ENCODE measurements at places on chromosomes 11 and 22.
A peak's percentile ranks its signal among the peaks of the same experiment; 100 is the strongest.

DNA sequence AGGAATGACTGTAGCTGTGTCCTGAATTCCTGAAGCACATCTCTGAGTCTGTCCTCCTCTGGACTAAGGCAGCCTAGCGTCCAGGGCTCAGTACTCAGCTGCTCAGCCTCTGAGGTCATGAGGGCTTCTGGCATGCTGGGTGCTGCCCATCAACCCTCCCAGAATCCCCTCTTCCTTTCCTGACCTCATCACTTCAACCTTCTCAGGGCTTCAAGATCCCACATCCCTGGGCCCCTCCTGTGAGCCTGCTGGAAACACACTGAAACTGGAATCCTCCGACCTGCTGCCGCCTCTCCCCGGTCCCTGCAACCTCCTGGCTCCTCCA lies 803 bp downstream of the KRTAP5-8 start:
- DNase-seq, result no peak

DNA sequence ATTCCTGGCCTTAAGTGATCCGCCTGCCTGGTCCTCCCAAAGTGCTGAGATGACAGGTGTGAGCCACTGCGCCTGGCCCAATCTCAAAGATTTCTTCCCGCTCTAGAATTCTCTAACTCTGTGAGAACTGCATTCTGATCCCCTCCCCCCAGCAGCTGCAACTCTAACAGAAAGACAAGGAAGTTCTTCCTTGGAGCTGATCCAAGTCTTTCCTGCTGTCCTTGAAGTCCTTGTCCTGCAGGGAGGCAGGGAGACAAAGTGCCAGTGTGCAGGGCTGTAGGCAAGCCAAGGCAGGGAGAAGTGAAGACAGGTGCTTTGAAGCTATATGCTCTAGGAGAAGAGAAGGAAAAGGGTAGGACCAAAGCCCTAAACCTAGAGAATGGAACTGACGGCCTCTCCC lies 9.5 kb upstream of the GGA1 start:
- DNase-seq, result peak; percentile 11

- DNase-seq, result peak; percentile 23
These were observed 44.6 kb downstream of the COPB1 start for GRCh38 chr11:14454861-14455632.

GRCh38 chr11:704781-705645 lies 1.0 kb upstream of the EPS8L2 start:
- DNase-seq, result no peak

- no peak for DNase-seq
These were observed 17.8 kb downstream of the NAGA start for GRCh38 chr22:42052765-42053164.

GRCh38 chr11:126080161-126080941 lies 17.7 kb upstream of the CDON start:
- DNase-seq, result peak; percentile 74

GRCh38 chr11:117612177-117612576 lies 184.8 kb downstream of the DSCAML1 start:
- DNase-seq, result no peak

DNA sequence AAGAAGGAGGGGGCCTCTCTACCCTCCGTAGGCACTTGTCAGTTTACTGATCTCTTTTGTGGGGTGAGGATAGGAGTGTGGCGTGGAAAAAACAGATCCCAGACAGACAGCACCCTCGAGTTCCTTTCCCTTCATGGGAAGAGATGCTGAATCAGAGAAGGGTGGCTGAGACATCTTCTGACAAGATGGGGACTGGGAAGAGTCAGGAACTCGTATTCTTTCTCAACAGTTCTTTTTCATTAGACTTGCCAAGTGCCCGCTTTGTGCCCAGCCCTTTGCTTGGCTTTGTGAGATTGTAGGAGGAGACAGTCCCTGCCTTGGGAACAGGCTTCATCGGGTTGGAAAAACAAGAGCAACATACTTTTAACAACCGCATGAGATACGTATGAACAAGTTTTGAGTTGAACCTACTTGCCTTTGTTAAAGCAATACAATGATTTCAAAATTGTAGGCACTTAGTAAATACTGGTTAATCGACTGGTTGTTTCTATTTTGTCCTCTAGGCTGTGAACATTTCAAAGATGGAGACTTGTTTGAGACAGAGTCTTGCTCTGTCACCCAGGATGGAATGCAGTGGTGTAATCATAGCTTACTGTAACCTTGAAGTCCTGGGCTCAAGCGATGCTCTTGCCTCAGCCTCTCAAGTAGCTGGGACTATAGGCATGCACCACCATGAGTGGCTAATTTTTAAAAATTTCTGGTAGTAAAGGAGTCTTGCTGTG lies 1.1 kb downstream of the RRM1 start:
- DNase-seq, result no peak

- no peak for DNase-seq
These were observed 700 bp upstream of the DEPDC5 start for GRCh38 chr22:31753005-31753633.

GRCh38 chr11:63537293-63538101 lies 889 bp downstream of the PLAAT4 start:
- DNase-seq, result no peak

- no peak for DNase-seq
These were observed 259.2 kb upstream of the ANO3 start for GRCh38 chr11:26072614-26073153.

GRCh38 chr11:119728211-119728626 lies 781 bp downstream of the NECTIN1 start:
- DNase-seq, result no peak

GRCh38 chr11:126186025-126186698 lies 25.3 kb downstream of the RPUSD4 start:
- no peak for DNase-seq

All from NCI-H1105 (cell line).